ENCODE measurements at places on chromosomes 5 and 9.

DNA sequence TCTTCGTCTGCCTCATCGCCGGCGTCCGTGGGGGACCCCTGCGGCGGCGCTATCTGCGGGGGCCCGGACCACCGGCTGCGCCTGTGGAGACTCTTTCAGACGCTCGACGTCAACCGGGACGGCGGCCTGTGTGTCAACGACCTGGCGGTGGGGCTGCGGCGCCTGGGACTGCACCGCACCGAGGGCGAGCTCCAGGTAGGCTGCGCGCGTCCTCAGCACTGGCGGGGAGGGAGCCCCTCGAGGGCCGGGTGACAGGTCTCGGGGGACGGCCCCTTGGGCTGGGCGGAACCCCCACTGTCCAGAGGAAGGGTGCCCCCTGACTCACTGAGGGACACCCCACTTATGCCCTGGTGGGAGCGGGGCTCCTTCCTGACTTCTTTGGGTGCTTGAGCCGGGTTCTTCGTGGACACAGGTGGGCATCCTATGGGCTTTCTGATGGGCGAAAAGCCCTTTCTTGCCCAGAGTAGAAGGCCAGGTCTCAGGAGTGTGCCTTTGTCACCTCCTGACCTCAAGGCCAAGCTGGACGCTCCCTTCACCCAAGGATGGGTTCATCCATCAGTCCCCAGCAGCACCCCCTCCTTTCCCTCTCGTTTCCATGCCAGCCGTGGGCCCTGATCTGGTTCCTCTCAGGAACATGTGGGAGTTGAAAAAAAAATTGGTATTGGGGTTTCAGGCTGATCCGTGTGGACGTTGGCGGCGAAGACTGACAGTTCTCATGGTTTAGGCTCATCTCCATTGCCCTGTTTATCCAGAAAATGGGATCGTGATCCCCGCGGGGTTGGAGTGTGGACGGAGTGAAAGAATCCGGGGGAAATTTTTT lies 564 bp downstream of the SLC25A25 start:
- DNase-seq: peak; percentile 26

- no peak for DNase-seq
These were observed 314.0 kb downstream of the ARHGEF28 start for GRCh38 chr5:73940026-73940425.

DNA sequence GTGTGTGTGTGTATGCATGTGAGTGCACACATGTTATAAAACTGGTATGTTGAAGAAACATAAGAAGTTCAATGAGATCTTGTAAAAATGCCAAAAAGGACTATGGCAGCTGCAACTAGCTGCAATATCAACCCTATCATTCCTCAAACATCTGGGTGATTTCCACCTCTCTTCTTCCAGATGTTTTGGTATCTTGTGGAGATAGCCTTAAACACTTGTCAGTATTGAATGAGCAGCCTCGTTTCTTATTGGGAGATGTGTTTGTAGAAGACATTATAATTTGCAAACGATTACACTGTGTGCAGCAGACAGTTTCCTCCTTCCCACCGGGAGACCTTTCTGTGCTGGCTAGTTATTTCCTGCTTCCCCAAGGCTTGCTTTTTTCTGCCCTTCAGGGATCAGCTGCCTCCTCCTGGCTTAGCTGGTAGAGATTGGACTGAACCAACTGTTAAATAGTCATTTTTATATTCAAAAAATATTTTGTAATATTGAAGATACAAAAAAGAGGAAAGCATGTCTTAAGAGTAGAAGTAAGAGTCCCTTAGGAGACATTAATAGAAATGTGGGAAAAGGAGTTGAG lies 168.4 kb upstream of the MPDZ start:
- DNase-seq: no peak

GRCh38 chr5:78639791-78640190 lies 8.8 kb downstream of the LHFPL2 start:
- no peak for DNase-seq

GRCh38 chr5:6448622-6449464 lies at the start of gene UBE2QL1:
Gene UBE2QL1, plus strand, starts transcription at chr5:6448859. Its CDS starts 35 bp downstream, at chr5:6448894.
- no peak for DNase-seq

DNA sequence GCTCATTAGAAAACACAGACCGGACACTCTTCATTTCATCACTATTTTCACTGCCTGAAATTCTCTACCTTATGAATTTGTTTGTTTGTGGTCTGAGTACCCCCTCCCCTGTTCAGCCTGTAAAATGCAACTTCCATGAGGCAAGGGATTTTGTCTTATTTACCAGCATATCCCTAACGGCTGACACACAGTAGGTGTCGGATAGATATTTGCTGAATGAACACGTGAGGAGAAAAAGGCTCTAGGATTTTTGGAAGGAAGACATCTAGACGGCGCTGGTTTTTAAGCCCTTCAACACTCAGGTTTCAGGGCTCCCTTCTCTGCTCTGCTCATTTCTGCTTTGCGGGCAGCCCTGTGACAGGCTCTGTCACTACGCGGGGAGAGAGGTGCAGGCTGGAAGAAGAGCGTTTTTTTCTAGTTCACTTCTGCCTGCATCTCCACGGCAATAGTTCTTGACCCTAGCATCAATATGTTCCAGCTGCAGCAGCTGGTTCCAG lies 41.0 kb downstream of the KCNMB1 start:
- DNase-seq: no peak

GRCh38 chr9:12965303-12965702 lies 190.5 kb downstream of the LURAP1L start:
- no peak for DNase-seq

DNA sequence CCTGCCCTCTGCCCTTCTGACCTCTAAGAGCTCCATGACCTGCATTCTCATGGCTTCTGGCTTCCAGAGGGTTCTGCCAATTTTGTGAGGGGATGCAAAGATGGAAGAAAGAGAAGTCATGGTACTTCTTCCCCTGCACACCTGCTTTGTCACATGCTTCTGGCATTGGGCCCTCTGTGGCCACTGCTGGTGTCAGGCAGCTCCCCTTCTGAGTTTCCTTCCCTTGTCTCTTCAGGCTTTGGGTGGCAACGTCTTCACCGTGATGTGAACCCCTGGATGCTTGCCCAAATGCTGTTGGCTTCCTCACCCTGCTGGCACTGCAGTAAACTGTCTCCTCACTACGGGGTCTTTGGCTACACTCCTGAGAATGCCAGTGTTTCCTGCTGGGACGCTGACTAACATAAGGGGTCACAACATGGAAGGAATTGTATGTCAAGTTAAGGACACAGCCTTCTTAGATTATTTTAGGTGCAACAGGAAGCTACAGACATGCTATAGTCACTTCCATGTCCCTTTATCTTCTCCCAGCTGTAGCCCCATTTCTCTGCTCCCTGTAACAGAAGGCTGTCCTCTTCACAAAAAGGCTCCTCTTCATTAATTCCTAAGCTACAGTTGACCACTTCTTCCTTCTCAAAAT lies 8.9 kb upstream of the CLINT1 start:
- DNase-seq: no peak

DNA sequence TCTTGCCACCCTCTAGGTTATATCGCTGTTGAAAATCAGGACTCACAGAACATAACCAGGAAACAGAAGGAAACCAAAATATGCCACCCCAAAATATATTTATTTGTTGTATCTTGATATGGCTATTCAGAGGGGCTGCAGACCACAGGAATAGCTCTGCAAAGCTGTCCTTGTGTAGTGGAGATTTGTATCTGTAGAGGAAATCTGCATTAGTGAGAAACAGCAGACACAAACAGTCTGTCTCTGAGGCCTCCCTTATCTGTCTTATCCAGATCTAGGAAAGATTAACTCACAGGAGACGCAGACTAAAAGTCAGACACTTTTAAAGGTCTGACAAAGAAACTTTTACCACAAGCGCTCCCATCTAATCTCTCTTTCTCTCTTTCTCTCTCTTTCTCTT lies 54.1 kb upstream of the CEMIP2 start:
- no peak for DNase-seq

- no peak for DNase-seq
These were observed 11.1 kb upstream of the KIF12 start for GRCh38 chr9:114110180-114110579.

- DNase-seq: no peak
These were observed 263.4 kb downstream of the DEPDC1B start for GRCh38 chr5:60436518-60436917.

DNA sequence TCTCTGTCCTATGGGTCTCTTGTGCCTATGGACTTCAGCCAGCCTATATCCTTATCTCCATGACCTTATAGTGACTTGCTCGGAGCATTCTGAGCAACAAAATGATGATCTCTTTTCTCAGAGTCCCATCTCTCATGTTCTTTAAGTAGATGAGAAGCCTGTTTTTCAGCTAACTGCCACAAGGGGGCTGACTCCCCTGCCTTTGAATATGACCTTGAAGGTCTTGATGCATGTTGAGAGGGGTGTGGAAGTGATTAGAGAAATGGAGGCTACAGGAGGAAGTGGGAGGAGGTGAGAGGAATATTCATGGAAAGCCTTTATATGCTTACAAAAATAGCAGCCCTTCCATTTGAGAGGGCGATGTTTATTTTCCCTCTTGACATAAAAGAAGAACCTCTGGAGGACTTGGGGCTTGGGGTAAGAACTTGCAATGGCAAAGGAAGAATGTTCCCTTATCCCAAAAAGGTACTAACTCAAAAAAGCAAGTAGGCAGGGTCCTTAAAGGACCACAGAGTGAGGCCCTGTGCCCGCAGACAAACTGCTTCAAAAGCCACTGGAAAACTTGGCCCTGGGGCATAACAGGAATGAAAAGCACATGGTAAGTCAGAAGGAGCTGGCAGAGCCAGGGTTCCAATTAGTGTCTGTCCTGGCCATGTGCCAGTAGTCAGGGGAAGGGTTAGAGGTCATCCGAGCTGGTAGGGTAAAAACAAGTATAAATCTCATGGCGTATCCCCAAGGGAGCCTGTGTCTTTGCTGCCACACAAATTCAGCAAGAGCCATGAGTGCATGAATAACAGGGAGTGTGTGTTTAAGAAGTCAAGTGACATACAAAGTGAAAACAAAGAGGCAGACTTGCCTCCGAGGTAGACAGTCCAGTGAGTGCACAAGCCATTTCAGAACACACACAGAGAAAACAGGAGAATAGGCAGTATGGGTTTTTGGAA lies 39.1 kb downstream of the FGD3 start:
- DNase-seq: no peak

DNA sequence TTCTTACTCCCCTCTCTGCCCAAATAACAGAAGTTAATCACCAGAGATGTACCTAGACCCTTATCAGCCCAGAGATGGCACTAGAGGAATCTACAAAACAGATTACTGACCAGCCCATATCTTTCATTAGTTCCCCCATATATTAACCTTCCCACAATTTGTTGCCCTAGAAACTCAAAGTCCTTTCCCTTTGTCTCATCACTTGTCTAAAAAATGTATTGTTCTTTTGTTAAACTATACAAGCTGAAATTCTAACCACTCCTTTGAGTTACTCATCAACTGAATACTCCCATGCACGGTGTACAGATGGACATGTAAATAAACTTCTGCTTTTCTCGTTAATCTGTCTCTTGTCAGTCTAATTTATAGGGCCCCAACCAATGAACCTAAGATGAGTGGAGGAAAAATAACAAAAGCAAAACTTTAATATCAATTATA lies 130.9 kb downstream of the CCDC192 start:
- DNase-seq: no peak

DNA sequence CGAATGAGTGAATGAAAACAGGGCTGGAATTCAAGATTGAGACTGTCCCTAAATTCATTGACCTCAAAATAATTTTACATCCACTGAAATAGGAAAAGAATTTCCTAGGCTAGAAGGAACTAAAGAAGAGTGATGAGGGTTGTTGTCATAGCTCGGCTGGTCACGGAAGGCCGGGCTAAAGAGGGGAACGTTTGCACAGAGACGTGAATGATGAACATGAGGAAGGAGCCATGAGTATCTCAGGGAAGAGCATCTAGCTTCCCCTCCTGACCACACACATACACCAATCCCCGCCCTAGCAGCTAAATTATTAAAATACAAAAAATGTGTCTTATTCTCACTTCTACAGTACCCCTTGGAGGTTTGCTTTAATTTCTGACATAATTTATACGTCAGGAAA lies 124.4 kb upstream of the ABCA1 start:
- DNase-seq: no peak

DNA sequence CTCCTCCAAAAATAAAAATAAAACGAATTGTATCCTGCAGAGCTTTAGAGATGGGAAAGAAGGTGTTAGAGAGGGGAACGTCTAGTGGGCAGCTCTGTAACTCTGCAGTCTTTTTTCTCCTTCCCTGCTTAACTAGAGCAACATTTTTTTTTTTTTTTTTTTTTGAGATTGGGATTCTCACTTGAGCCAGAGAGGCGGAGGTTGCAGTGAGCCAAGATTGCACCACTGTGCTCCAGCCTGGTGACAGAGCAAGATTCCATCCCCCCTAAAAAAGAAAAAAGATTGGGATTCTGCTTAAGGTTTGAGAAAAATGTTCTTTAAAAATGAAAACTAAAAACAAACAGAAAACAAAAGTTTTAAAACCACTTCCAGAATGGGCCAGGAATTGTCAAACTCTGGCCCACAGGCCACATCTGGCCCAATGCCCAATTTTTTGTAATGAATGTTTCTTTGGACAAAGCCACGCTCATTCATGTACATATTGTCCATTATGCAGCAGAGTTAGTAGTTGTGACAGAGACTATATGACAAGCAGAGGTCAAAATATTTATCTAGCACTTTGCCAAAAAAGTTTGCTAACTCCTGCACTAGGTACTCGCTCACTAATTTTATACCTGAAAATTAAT lies 98.5 kb downstream of the ZCCHC7 start:
- no peak for DNase-seq

DNA sequence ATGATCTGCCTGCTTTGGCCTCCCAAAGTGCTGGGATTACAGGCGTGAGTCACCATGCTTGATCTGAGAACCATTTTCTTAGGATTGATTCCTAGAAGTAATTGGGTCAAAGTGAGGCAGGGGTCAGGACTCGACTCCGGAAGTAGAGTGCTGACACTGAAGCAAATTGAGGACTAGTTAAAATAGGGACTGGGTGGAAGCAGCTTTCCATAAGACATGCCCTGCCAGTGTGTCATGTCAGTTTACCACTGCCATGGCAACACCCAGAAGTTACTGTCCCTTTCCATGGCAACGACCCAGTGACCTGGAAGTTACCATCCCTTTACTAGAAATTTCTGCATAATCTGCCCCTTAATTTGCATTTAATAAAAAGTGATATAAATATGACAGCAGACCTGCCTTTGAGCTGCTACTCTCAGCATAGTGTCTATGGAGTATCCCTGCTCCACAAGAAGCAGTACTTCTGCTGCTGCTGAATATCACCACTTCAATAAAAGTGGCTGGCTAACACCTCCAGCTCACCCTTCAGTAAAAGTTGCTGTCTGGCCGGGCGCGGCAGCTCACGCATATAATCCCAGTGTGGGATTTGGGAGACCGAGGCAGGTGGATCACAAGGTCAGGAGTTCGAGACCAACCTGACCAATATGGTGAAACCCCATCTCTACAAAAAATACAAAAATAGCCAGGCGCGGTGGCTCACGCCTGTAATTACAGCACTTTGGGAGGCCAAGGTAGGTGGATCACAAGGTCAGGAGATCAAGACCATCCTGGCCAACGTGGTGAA lies 47.8 kb upstream of the JADE2 start:
- no peak for DNase-seq

DNA sequence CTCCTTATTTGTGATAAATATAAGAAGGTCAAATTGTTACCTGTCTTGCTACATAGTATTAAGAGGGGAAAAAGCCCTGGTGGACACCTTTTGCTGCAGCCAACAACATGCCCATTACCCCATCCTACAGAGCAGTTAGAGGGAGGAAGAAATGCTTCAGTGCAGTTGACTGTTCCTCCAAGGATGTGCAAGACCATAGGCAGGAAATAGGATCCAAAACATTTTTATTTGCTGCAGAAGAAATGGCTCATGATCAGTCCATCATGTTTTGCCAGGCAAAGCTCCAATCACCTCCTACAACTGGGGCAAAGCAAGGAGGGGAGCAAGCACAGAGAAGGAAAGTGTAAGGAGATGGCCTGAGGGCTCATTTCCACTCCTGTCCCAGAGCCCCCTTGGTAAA lies 399.1 kb upstream of the PIK3R1 start:
- no peak for DNase-seq

All from T-helper 1 cell (primary cell).